ENCODE measurements at places on chromosomes 5 and 9.

- no peak for DNase-seq
These were observed 123.5 kb upstream of the LMX1B start for GRCh38 chr9:126490214-126490631.

DNA sequence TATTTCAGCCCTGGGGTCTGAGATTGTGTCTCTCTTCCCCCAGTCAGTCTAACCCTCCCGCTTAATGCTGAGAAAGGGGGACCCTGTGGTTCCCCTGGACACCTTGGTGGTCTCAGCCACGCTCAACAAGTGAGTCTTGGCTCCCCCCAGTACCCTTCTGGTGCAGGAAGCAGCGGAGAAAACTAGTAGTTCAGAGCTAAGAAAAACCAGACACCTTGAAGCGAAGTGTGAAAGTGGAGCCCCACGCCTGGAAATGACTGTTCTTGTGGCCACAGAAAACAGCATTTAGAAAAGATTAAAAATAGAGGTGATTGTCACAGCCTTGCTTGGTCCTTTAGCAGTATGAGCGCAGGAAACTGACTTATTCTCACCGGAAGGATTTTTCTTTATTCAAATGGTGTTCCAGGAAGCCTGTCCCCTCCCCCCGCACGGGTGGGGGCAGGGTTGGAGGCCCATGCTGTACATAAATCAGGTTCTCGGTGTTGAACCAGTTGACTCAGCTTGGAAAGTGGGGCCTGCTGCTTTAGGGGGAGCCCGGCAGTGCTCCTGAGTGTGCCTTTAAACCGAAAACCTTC, 8.1 kb downstream of the ARPC5L start:
- peak; percentile 88 for DNase-seq

- no peak for DNase-seq
These were observed 23.9 kb downstream of the ISOC1 start for GRCh38 chr5:129118405-129118804.

GRCh38 chr5:132232465-132232864, 4.8 kb upstream of the P4HA2 start:
- DNase-seq, result no peak

GRCh38 chr5:142740474-142741242, 29.5 kb upstream of the ARHGAP26 start:
- DNase-seq, result no peak

GRCh38 chr9:87599901-87600610, 102.4 kb downstream of the DAPK1 start:
- no peak for DNase-seq

Measured in stimulated activated CD4-positive, alpha-beta T cell treated with anti-CD3 and anti-CD28 coated beads, Interleukin-4, amount 100 ng/mL, for 4 hours (primary cell).